NCI-H187 treated with DMSO at 0.1 percent for 48 hours (cell line): ENCODE measurements at places on chromosomes 1 and 21.

GRCh38 chr1:224287714-224288113 lies 42.3 kb downstream of the NVL start:
- DNase-seq = no peak

DNA sequence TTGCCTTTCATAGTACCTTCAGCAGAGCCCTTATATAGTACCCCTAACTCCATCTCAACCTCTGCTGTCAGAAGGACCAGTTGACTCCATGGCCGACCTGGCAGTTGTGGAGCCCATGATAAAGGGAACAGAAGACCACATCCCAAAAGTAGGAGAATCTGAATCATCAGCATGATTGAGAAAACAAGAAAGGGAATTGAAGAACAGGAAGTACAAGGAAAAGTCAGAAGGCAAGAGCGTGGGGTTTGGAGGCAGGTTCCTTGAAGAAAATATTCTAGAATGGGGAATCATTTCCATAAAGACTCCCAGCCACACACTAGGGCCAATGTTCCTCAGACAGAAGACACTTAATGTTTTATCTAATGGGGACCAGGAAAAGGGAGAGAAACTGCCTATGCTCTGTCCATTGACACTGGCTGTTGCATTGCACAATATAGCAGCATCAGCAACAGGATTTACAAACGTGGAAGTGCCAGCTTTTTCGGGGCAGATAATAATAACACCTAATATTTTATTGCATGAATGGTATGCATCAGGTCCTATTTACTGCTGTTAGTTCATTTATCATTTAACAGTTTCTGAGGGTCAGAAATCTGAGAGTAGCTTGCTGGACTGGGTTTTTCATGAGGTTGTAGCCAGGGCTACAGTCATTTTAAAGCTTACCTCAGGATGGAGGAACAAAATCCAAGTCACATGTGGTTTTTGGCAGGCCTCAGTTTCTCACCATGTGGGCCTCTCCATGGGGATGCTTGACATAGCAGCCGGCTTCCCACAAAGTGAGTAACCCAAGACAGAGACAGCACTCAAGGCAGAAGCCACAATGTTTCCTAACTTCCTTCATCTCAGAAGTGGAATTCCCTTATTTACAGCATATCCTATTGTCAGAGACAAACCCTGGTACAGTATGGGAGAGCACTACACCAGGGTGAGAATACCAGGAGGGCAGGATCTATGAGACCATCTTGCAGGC lies 483.4 kb downstream of the PLPP3 start:
- DNase-seq = no peak

- DNase-seq = no peak
These were observed 335.7 kb upstream of the SNX7 start for GRCh38 chr1:98325646-98326440.

DNA sequence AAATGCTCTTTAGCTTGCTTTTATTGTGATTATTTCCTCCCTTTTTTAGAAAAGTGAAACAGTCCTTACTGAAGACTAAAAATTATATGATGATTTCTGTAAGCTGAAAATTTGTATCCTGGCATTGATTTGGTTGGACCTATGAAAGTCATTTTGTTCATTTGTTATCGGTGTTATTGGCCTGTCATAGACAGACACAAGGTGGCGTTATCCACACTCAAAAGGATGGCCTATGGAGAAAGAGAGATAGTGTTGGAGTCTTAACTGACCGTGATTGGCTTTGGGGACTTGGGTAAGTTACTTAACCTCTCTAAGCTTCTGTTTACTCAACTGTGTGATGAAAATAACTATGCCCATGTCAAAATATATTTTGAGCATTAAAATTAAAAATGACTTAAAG lies 203.6 kb upstream of the CHODL start:
- no peak for DNase-seq

DNA sequence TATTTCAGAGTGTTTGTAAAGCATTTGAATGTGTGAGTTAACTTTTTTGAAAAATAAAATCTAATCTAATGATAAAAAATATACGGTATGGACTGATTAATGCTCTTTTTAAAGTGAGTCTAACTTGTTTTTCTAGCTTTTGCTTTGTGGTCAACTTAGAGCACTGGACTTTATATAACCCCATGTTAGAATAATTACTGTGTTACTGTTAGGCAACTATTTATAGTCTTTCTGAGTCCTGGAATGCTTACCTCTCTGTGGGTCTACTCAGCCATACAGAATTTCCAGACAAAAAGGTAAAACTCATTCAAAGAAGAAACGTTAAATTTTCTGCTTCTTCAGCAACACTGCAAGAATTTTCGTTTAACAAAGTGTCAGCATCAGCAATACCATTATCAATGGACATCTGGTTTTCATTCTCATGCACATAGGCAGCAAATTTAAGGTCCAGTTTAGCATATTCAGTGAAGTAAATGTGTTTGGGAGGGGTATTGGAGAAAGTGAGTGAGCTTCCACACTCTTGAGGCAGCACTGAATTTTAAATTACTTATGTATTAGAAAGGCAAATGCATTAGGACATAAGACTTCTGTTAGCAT lies 664.7 kb upstream of the NEGR1 start:
- no peak for DNase-seq

GRCh38 chr1:8348777-8349472 lies 31.0 kb downstream of the SLC45A1 start:
- no peak for DNase-seq

DNA sequence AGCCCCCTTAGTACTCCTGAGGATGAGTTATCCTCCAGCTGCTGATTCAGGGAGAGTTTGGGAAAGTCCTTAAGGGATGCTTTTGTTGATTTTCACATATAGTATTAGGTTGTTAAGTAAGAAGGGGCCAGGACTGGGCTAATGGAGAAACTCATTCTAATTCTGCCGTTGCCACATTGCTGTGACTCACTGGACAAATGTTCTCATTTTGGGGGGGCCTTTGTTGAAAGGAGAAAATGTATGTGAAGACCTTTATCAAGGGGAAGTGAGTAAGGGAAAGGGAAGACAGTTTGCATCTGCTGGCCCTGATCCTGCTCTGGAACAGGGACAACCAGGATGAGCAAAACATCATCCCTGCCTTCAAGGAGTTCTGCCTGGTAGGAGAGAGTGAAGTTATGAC lies 123.2 kb upstream of the FGGY start:
- no peak for DNase-seq

DNA sequence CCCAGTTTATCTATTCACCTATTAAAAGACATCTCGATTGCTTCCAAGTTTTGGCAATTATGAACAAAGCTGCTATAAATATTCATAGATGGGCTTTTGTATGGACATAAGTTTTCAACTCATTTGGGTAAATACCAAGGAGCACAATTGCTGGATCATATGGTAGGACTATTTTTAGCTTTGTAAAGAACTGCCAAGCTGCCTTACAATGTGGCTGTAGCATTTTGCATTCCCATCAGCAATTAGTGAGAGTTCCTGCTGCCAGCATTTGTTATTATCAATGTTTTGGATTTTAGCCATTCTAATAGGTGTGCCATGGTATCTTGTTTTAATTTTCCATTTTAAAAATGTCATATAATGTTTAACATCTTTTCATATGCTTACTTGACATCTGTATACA lies 475.6 kb upstream of the NCAM2 start:
- DNase-seq = no peak

GRCh38 chr1:11138952-11139351 lies 39.3 kb upstream of the EXOSC10 start:
- DNase-seq = no peak
